ENCODE measurements at places on chromosomes 5 and 9.
A peak's percentile ranks its signal among the peaks of the same experiment; 100 is the strongest.

GRCh38 chr9:17928768-17929167 lies 349.9 kb downstream of the SH3GL2 start:
- DNase-seq = no peak

- no peak for DNase-seq
Observed at GRCh38 chr5:81772488-81772887, 21.6 kb upstream of the SSBP2 start.

DNA sequence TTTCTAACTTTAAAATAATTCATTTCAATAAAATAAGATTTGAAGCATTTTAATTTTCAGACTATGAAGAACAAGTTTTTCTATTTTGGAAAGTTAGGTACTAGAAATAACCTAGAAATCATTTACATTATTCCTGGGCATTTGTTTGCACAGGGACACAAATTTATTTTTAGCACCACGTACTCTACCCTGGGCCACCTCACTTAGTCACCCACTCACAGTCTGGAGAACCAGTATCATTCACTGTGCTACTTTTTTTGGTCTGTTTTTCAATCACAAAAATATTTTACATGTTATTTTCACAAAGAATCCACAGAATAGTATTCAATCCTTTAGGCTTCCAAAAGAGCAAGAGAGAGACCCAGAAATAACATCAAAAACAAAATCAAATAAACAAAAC lies 128.6 kb upstream of the ACOT12 start:
- DNase-seq = no peak

DNA sequence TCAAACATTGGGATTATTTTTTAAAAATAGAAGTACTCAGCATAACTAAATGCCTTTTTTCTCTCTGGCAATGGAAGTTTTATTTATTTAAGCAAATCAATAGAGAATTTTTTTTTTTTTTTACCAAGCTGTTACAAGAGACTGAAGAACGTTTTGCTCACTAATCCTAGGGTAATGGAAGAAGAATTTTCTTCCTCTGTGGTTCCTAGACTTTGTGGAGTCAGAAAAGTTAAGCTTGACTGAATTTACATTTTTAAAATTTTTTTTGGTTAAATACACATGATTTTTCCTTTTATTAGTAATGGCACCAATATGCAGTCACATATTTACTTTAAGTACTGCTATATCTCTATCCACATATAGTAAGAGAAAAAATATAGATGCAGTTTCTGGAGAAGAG lies 189.8 kb downstream of the PCSK1 start:
- DNase-seq = no peak

DNA sequence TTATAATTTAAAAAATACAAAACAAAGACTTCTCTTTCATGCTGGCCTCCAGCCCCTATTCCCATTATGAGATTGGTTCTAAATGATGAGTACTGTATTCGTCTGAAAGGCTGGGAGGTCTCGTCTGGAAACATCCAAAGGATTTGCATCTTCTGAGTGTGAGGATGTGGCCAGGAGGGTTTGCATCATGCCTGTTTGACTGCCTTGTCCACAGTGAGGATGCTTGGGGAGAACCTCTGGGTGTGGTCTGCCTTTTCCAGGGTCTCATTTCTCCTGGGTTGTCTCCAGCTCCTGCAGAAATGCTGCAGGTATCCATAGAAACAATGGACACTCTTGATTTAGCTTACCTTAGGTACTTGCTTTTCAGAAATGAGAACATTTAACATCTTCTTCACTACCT lies 26.4 kb upstream of the CXCL14 start:
- no peak for DNase-seq

DNA sequence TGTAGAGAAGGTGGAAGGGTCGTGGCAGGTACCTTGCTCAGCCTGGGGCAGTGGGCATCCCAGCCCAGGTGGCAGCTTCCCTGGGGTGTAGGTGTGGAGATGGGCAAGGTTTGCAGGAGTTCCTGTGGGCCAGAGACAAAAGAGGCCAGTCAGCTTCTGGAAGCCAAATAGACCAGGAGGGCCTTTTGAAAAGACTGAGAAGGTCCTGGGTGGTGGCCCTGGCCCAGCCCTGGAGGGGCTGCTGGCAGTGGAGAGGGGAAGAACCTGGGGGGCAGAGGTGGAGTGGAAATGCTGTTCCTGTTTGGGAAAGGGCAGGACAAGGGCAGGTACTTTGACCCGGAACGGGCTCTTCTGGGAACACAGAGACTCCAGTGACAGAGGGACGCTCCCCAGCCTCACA lies 7.0 kb upstream of the IL3 start:
- no peak for DNase-seq

- no peak for DNase-seq
Observed at GRCh38 chr5:172322028-172322965, 38.7 kb upstream of the UBTD2 start.

DNA sequence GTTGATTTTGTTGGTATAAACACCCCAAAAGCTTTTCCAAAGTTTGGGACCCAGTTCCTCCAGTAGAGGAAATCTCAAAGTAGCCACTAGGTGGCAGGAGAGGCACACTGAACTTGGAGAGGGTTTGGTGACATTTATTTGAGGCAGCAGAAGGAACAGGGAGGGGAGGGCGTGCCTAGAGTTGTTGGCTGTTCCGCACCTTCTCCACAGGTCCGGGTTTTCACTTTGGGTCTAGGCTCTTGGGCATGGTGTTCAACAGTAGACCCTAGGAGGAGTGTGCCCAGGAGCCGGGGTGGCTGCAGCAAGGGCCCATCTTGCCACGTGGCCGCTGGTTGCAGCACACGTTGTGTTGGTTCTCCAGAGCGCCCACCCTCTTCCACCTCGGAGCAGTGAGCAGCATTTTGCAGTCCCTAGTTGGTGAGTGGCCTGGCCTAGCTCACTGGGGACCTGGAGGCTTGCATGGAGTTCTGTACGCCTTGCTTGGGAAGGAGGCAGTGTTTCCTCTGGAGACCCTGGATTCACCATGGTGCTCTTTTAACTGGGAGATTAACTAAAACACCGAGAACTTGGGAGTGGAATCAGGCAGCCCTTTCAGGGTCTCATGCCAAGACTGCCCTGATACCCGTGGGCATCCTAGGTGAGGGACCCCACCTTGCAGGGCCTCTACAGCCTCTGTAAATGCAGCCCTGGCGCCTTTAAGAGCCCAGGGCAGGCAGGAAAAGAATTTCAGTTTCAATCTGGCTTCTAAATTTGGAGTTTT lies 28.2 kb downstream of the PTPA start:
- peak; percentile 82 for DNase-seq

DNA sequence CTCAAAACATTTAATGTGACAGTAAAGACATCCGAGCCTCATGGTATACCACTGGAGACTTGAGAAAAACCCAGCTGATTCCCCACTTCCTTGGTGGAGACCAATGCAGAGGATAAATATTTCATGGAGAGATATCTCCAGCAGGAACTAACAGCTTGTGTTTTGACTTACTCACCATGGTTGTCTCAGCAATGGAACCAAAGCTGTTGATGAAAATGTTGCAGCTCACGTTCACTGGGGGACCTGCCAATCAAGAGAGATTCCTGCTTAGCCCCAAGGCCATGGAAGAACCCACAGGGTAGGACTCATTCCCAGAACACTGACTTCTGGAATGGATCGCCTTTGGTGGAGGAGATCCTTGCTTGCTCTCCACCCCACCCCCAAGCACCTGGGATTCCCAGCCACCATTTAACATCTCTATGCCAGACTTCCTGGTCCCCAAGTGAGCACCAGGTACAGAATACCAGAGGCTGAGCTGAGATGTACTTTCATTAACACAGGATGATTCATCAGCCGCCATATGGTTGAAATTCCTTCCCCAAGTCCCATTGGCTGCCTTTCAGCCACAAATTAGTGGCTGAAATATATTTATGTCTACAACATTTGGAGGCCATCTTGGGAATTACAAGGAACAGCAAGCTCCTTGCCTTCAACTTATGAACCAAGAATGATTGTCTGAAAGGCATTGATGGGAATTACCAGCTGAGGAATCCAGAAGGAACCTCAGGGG lies 37.9 kb downstream of the GLRA1 start:
- no peak for DNase-seq

GRCh38 chr5:94442076-94442475 lies 176.3 kb downstream of the KIAA0825 start:
- no peak for DNase-seq

Measured in neuronal stem cell (in vitro differentiated cells).